ENCODE measurements at places on chromosomes 3 and 15. TPM values are rescaled to one million over a fixed set of nuclear protein-coding genes. Genes with fewer than 3 reads are reported as not detected.

- DNase-seq, result peak; percentile 58
These were observed 10.3 kb upstream of the COPG1 start for GRCh38 chr3:129238945-129239705.

Gene SAMMSON
- total RNA-seq, result not detected

GRCh38 chr15:69045802-69046201, 31.3 kb downstream of the NOX5 start:
- peak; percentile 26 for DNase-seq

- DNase-seq, result no peak
These were observed 178.2 kb upstream of the GOLIM4 start for GRCh38 chr3:168273917-168274316.

Gene PPP1R14D
- total RNA-seq, result 2.4 TPM

GRCh38 chr3:154125378-154126030, 4.3 kb downstream of the ARHGEF26 start:
- DNase-seq, result no peak

GRCh38 chr15:31342781-31343626, 16.4 kb downstream of the KLF13 start:
- DNase-seq, result no peak

- DNase-seq, result no peak
These were observed 157.1 kb upstream of the TMC3 start for GRCh38 chr15:81531109-81531592.

Gene ULK3
- total RNA-seq, result 108 TPM

Gene CACNA1D
- 2.4 TPM for total RNA-seq
